Activated T-cell treated with anti-CD3 and anti-CD28 coated beads, Interleukin-2, amount 50 U/mL, for 72 hours (primary cell): ENCODE measurements at places on chromosomes 6 and 20. TPM values are rescaled to one million over a fixed set of nuclear protein-coding genes. Genes with fewer than 3 reads are reported as not detected.

GRCh38 chr6:8336406-8337057, 98.8 kb downstream of the SLC35B3 start:
- no peak for DNase-seq

GRCh38 chr6:143374014-143374413, 76.5 kb downstream of the ADAT2 start:
- no peak for DNase-seq

- no peak for DNase-seq
These were observed 811.3 kb downstream of the DHX35 start for GRCh38 chr20:39773380-39774000.

DNA sequence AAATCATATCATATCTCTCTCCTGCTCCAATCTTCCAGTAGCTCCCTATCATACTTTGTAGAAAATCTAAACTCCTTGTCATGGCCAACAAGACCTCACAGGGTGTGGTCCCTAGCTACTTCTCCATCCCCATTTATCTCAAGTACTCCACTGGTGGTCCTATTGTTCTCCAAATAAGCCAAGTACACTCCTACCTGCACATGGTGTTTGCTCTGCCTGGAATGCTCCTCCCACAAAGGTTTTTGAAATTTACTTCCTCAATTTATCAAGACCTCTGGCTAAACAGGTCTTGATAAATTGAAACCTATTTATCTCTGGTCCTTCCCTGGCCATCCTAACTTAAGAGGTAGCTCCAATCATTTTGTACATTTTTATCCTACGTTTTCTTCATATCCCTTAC, 12.1 kb downstream of the TMX4 start:
- DNase-seq: no peak

DNA sequence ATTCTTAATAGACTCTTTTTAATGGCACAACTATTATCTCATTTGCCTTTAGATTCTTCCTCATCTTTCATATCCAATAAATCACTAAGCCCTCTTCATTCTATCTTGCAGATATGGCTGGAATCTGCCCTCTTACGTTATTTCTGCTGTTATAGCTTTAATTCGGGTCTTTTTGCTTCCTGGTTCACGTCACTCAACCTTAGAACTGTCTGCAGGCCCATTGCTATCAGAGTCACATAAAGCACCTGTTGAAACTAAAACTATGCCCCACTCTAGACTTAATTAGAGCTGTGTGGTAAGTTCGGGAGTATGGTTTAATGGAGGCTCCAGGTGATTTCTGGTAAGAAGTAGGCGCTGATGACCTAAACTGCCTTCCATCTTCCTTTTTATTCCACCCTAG, 988 bp downstream of the QRSL1 start:
- DNase-seq: no peak

DNA sequence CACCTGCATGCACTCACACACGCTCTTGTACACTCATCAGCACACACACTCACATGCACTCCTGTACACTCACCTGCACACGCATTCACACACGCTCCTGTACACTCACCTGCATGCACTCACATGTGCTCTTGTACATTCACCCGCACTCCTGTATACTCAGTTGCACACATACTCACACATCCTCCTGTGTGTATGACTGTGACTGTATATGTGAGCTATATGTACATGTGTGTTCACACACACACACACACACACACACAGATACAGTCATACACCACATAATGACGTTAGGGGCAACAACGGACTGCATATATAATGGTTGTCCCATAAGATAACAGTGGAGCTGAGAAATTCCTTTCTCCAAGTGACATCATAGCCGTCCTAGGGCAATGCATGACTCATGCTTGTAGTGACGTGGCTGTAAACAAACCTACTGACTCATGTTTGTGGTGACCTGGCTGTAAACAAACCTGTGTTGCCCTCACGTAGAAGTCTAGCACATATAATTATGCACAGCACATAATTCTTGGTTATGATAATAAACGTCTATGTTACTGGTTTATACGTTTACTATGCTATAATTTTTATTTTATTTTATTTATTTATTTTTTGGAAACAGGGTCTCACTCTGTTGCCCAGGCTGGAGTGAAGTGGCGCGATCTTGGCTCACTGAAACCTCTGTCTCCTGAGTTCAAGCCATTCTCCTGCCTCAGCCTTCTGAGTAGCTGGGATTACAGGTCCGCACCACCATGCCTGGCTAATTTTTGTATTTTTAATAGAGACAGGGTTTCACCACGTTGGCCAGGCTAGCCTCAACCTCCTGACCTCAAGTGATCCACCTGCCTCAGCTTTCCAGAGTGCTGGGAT, 22.8 kb upstream of the TAF4 start:
- DNase-seq: no peak

GRCh38 chr6:92380803-92381601, 1038.4 kb downstream of the EPHA7 start:
- DNase-seq: no peak

- no peak for DNase-seq
These were observed 49.9 kb upstream of the GTSF1L start for GRCh38 chr20:43776691-43777090.

DNA sequence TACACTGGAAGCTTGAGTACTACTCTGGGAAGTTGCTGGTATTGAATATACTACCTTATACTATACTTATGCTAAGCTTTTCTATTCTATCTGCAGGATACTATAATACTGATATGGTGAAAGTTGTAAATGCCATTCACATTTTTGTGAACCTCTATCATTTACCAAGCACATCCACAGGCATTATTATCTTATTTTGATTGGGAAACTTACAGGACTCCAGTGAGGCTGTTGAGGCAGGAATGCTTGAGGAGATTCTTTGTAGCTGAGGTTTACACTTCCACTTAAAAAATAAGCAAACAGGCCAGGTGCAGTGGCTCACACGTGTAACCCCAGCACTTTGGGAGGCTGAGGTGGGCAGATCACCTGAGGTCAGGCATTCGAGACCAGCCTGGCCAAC, 442.9 kb downstream of the QKI start:
- no peak for DNase-seq

DNA sequence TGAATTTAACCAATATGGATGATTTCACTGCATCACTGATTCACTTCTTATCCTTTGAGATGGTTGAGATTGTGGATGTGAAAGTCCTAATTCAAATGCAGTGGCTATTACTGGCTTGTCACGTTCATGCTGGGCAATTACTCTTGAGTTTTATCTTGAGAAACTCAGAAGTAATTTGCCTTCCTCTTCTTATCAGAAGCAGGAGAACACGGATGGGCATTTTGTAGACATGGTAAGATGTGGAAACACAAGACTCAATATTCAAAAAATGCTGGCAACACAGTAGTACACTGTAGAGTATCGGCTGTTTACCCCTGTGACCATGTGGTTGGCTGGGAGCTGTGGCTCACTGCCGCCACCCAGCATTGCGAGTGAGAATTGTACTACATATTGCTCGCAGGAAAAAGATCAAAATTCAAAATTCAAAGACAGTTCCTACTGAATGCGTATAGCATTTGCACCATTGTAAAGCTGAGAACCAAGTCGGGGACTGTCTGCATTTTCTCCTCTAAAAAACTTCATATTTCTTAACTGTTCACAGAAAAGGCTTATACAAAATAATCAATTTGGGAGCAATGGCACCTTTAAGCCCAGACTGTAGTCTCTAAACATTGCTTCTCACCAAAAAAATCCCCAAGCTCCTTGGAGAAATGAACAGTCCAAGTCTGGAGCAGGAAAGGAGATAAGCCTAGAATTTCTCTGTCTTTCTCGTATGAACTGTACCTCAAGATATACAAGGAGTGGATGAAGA, 61.9 kb upstream of the ELOVL5 start:
- peak; percentile 43 for DNase-seq

DNA sequence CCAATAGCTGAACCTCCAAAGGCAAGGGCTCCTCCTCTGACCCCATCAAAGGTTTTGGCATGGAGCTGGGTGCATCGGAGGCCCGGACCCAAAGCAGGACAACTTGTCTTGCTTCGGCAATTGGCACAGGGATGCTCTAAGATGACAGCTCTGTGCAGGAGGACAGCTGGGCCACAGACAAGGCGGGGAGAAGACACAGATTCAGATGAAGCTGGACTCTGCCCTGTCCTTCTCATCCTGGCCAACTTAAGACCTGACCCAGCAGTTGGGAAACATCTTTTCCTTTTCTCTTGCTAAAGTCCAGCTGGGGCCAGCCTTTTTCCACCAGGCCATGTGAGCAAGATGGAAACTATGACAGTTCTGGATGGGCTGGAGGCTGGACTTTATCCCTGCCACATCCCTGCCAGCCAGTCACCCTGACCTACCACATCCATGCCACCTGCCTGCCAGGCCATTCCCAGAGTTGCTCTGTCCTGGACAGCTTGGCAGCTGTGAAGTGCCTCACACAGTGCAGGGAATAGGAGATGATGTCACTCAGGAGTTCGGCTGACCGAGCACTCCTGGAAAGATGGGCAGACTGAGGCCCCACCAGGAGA, 12.7 kb upstream of the PSMF1 start:
- DNase-seq: no peak

DNA sequence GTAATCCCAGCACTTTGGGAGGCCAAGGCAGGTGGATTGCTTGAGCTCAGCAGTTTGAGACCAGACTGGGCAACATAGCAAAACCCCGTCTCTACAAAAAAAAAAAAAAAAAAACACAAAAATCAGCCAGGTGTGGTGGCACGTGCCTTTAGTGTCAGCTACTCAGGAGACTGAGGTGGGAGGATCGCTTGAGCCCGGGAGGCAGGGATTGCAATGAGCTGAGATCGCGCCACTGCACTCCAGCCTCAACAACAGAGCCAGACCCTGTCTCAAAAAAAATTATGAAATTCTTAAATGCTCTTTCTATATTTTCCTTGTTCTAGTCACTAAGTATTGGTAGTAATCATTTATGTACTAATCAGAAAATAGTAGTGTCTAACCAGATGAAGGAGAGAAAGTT, 30.6 kb downstream of the SYTL3 start:
- DNase-seq: no peak

DNA sequence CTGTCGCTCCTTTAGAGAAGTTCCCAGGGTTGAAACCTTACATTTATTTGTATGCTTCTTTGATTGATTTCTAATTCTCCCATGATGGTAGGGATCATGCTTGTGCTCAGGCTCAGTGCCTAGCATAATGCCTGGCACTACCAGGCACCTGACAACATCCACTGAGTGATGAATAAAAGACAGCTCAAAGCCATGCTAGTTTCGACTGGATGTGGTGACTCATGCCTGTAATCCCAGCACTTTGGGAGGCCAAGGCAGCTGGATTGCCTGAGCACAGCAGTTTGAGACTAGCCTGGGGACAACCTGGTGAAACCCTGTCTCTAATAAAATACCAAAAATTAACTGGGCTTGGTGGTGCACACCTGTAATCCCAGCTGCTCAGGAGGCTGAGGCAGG, 11.6 kb upstream of the CD164 start:
- DNase-seq: no peak

DNA sequence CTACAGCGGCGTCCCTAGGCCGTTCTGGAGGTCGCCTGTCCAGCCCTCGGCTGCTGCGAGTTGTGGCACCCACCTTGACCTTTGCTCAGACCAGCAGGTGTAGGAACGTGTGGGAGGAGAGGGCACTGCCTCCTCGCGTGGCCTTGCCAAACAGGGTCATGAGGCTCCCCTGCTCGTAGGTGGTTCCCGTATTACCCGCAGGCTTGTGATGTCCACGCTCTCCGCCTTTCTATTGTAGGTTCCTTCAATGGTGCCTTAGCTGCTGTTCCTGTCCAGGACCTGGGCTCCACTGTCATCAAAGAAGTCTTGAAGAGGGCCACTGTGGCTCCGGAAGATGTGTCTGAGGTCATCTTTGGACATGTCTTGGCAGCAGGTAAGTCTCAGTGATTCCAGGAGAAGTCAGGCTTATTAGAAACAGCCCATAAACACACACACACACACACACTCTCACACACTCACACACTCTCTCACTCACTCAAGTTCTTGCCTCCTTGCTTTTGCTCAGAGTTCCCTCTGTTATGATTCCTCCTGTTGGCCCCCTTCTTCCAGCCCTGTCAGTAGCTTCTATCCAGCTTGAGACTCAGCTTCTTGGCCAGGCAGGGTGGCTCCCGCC, 942 bp downstream of the ACAT2 start:
- DNase-seq: peak; percentile 29

DNA sequence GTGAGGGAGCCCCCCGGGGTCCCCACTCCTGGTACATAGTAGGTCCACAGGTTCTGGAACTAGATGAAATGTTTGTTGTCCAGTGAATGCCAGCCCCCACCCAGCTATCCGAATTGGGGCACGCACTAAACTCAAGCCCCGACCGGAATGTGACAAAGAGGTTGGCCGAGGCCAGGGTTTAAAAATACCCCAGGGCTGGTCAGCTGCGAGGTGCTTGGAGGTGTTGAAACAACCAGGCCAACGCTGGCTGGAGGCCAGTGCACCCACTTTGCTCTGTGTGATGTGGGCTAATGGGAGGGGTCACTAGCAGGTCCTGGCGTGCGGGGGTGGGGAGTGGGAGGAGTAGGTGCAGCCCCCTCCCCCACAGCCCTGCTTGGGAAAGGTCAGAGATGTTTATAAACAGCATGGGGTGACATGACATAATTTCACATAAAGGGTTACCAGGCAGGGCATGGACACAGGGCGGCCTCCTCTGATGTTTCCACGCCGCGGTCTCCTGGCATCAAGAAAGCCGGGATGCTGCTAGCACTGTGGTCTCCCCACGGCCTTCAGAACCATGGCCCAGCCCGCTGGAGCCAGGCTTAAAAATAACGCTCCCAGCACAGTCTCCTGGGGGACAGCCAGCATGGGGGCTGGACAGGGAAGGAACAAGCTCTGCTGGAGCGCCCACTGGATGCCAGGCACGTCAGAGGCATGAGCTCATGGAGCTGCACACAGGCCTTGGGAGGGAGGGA, 111.2 kb upstream of the PTPN1 start:
- no peak for DNase-seq

- no peak for DNase-seq
These were observed 178.5 kb downstream of the ARID1B start for GRCh38 chr6:156955494-156956183.

DNA sequence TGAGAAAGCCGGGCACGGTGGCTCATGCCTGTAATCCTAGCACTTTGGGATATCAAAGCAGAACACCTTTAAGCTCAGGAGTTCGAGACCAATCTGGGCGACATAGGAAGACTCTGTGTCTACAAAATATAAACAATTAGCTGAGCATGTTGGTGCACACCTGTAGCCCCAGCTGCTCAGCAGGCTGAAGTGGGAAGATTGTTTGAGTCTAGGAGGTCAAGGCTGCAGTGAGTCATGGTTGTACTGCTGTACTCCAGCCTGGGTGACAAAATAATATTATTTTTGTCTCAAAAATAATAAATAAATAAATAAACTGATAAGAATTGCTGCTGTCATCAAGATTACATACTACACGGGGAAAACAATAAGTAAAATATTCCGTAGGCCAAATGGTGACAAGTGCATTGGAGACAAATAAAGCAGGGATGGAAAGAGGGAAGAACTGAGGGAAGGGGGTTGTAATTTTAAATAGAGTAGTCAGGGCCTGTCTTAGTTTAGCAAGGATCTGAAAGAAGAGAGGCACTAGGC, 14.0 kb upstream of the TOP1 start:
- no peak for DNase-seq

The SLC2A10 gene
- not detected for total RNA-seq

The FHL5 gene
- not detected for total RNA-seq

The HLA-DRB5 gene
- total RNA-seq: 1.7 TPM

The NKX2-4 gene
- total RNA-seq: not detected

The PREX1 gene
- total RNA-seq: 85.6 TPM

The GLP1R gene
- 2.1 TPM for total RNA-seq

The C6orf141 gene
- total RNA-seq: not detected

The CAP2 gene
- not detected for total RNA-seq
